ENCODE measurements at places on chromosomes 5 and 9.

DNA sequence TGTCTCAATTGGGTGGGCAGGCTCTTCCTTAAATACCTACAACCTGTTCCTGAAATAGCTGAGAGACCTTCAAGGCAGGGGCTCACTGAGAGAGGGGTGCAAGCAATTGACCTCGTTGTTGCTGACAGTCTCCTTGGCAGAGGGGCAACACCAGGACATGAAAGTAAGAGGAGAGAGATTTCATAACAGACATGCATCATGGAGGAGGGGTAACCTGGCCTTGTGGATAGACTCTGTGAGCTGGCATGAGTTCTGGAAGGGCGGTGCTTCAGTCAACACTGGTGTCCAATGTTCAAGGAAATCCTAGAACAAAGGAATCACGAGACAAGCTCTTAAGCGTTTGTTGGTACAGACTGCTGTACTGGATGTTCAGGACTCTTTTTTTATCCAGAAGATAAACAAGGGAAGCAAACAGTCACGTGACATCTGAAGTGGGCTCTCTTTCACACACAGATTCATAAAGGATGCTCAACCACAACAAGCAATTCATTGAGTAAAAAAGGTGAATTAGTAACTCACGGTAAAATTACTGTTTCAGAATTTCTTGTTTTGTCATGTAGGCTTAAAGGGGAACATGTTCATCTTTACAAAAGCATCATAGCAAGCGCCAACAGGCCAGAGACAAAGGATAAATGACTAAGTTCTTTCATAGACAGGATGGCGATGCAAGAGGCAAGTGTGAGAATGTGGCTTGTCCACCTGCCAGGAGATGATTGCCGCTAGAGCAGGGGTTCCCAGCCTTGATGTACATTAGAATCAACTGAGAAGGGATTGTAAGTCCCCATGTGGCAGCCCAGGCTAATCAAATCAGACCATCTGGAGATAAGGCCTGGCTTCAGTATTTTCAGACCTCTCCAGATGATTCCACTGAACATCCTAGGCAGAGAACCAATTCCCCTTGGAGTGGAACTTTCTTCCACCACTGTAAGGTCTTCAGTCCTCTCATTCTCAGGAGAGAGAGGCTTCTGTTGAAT lies 20.7 kb downstream of the ANKRA2 start:
- H3K4me3 ChIP-seq, result no peak overlapping the region
- H3K27ac ChIP-seq, result no peak overlapping the region
- H3K27me3 ChIP-seq, result peaks cover 9% of the 10 kb centered on the region
- no peaks in the 10 kb centered on the region for H3K4me1 ChIP-seq
- no peaks in the 10 kb centered on the region for H3K36me3 ChIP-seq

DNA sequence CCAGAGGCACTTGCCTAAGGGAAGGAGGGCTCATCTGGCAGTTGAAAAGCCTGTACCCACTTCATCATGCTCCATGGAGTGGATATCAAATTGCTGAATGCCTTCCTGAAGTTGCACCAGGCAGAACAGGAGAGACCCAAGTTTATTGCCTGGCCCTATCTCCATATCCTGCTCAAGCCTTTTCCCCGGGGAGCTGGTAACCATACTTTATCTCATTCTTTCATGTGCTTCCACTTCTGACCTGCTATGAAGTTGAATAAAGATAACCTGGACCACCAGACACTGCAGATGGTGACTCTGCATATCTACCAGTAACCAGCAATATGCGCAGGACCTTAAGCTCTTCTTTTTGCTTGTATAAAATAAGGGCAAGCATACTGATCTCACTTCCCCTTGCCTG lies 1397.5 kb upstream of the CDH6 start:
- H3K36me3 ChIP-seq, result no peaks in the 10 kb centered on the region
- no peak for DNase-seq
- no peaks in the 10 kb centered on the region for H3K4me1 ChIP-seq
- no peak overlapping the region for H3K4me3 ChIP-seq
- no peaks in the 10 kb centered on the region for H3K27me3 ChIP-seq

- H3K4me1 ChIP-seq, result no peaks in the 10 kb centered on the region
- no peak overlapping the region for H3K27ac ChIP-seq
- peaks cover 16% of the 10 kb centered on the region for H3K27me3 ChIP-seq
- no peak overlapping the region for H3K4me3 ChIP-seq
- DNase-seq, result no peak
These were observed 13.4 kb upstream of the EXOC3 start for GRCh38 chr5:429453-430188.

DNA sequence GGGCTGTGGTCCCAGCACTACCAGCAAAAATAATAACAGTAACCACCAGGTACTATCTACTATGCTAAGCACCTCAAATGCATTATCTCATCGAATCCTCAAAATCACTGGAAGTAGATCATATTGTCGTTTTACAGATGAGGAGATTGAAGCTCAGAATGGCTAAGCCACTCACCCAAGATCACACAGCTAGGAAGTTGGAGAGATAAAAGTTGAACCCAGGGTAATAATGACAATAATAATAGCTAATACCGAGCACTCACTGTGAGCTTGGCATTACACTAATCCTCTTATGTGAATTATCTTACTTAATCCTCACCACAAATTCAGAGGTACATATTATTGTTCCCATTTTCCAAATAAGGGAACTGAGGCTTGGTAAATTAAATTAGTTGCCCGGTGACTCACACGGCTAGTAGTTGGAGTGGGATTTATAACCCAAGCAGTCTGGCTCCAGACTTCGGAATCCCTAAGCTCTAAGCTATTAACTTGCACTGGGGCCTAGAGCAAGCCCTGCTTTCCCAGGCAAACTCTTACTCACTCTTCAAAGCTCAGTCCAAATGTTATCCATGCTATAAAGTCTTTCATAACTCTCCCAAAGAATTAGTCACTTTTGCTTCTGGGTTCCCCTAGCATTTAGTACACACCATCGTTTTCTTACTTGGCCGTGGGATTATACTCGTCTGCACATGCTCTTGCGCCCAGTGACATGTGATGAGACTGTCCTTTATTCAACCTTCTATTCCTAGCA lies 3.8 kb downstream of the ARSI start:
- H3K4me3 ChIP-seq, result no peak overlapping the region
- no peaks in the 10 kb centered on the region for H3K36me3 ChIP-seq
- H3K27me3 ChIP-seq, result peaks cover 22% of the 10 kb centered on the region
- H3K27ac ChIP-seq, result no peak overlapping the region
- peaks cover 4% of the 10 kb centered on the region for H3K4me1 ChIP-seq

DNA sequence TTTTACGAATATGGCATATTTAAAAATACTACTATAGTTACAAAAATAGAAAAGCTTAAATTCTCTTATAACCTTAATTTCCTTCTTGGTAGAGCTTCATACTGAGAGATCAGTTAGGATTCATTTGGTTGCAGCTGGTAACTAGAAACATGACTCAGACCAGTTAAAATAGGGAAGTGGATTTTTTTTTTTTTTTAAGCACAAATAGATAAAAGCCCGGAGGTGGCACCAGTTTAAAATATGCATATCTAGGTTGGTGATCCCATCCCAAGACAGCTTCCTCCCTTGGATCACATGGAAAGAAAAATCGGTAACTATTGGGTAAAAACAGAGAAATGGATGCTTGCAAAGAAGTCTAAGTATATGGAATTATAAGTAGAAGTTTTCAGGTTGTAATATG lies 1634.3 kb downstream of the MAT2B start:
- no peaks in the 10 kb centered on the region for H3K27me3 ChIP-seq
- DNase-seq, result no peak
- no peaks in the 10 kb centered on the region for H3K4me1 ChIP-seq
- no peaks in the 10 kb centered on the region for H3K36me3 ChIP-seq
- H3K27ac ChIP-seq, result no peak overlapping the region

GRCh38 chr5:51997500-51997899 lies 614.3 kb downstream of the ISL1 start:
- no peak overlapping the region for H3K4me3 ChIP-seq
- H3K4me1 ChIP-seq, result no peaks in the 10 kb centered on the region
- no peak for DNase-seq
- H3K27me3 ChIP-seq, result no peaks in the 10 kb centered on the region
- no peaks in the 10 kb centered on the region for H3K36me3 ChIP-seq
- no peak overlapping the region for H3K27ac ChIP-seq
